Central memory CD8-positive, alpha-beta T cell (primary cell): ENCODE measurements at places on chromosomes 12 and 14.

- no peak for DNase-seq
These were observed 274.9 kb upstream of the LMO3 start for GRCh38 chr12:16880864-16881285.

DNA sequence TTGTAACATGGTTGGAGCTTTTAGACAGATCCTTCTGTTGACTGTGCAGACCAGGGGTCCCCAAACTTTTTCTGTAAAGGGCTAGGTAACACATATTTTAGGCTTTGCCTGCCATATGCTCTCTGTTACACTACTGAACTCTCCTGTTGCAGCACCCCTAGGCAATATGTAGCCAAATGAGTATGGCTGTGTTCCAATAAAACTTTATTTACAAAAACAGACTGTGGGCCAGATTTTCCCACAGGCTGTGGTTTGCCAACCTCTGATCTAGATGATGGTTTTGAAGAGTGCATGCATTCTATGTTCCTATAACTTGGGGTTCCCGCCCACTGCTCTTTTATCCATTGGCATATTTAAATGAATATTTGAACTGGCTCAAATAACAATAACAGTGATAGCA is 180.3 kb upstream of the VASH1 start:
- no peak for DNase-seq

GRCh38 chr14:70096866-70097265 is 91.9 kb downstream of the SLC8A3 start:
- no peak for DNase-seq

- DNase-seq = no peak
These were observed 796.5 kb downstream of the GALC start for GRCh38 chr14:87196436-87196835.

DNA sequence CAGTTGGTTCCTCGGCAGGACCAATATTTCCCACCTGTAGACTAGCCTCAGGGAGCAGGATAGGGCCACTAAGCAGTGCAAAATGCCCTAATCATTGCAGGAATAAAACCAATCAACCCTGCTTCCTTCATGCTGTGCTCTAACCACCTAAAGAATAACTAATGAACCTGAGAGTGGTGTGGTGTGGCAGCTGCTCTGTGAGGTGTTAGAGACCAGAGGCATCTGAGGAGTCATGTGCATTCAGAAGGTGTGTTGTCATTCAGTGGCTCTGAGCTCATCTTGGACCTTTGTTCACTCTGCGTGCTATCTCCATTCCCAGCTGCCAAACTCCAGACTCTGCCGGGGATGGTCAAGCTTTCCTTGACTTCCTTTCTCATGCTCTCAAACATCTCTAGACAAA is 136.7 kb upstream of the EGLN3 start:
- DNase-seq = no peak

- DNase-seq = no peak
These were observed 1973.0 kb upstream of the FLRT2 start for GRCh38 chr14:83556746-83557453.

GRCh38 chr14:104933746-104934733 is 9.4 kb downstream of the PLD4 start:
- DNase-seq = no peak

DNA sequence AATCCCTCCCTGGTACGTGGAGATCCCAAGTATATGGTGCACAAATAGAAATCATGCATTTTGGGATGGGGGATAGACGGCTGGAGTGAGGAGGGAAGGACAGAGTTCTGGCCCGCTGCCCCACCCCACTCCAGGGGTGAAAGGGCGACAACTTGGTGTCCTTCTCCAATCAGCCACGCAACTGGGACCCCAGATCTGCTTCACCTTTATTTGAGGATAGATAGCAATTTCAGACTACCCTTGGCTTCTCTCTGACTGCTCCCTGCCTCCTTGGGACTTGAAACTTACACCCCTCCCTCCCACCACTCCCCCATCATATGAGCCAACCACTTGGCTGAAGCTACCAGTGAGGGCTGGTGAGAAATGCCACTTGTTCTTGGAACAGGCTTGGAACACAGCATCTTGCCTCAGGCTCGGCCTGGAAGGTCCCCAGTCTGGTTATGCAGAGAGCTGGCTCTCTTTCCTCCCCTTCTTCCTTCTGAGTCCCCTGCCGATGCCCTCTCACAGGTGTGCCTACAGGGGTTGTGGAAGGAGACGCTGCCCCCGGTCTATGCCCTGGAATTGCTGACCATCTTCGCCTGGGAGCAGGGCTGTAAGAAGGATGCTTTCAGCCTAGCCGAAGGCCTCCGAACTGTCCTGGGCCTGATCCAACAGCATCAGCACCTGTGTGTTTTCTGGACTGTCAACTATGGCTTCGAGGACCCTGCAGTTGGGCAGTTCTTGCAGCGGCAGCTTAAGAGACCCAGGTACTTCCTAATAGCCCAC is 8.1 kb downstream of the OAS3 start:
- DNase-seq = no peak

DNA sequence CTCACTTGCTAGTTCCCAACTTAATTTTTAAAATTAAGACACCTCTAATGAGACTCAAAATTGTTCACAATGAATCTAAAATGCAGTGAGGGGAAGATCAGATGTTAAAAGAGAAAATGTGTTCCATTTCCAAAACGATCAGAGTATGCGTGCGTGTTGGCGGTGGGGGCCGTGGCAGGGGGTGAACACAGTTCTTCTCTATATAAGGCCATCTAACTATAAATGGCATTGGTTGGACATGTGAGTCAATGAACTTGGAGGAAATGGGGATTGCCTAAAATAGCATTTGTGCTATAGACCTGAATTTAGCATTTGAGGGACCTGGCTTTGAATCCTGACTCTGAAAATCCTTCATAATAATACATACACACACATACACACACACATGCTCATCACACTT is 149.4 kb downstream of the FOXN3 start:
- DNase-seq = no peak

DNA sequence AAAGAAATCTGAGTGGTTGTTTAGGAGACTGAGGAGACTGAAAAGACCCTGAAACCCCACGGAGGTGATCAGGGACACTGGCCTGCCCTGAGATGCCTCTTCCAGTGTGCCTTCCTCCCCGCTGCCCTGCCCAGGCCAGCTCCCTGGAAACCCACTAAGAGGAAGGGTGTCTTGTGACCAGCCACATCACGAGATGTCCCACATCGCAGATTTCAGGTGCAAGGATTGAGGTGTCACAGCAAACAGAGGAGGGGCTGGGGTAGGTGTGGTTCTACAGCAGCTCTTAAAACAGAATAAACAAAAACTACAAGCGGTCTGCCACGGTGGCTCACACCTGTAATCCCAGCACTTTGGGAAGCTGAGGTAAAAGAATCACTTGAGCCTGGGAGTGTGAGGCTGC is 184.3 kb upstream of the C14orf180 start:
- peak; percentile 12 for DNase-seq

DNA sequence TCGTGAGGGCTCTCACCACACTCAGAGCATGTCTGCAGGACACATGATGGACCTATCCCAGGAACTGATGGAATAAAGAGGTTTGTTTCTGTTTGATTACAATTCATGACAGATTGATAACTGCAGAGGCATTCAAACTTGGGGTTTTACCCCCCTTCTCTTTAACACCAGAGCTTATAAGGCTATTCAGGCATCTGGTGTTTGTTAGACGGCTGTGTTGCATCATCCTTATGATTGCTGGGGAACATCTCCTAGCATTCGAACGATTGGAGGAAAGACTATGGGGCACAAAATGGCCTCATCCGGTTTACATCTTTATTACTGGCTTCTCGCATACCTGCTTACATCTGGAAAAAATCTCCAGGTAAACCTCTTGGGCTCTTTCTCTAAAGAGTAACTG is 191.8 kb downstream of the MSRB3 start:
- DNase-seq = no peak

GRCh38 chr12:103524238-103524875 is 28.6 kb upstream of the C12orf42 start:
- DNase-seq = no peak

- no peak for DNase-seq
These were observed 340.0 kb upstream of the STXBP6 start for GRCh38 chr14:25389948-25390347.

GRCh38 chr12:109740694-109741245 is 27.1 kb downstream of the FAM222A start:
- no peak for DNase-seq

GRCh38 chr12:95116773-95117172 is 43.4 kb upstream of the NR2C1 start:
- DNase-seq = no peak

GRCh38 chr12:6120796-6121473 is 3.5 kb downstream of the VWF start:
- DNase-seq = no peak

DNA sequence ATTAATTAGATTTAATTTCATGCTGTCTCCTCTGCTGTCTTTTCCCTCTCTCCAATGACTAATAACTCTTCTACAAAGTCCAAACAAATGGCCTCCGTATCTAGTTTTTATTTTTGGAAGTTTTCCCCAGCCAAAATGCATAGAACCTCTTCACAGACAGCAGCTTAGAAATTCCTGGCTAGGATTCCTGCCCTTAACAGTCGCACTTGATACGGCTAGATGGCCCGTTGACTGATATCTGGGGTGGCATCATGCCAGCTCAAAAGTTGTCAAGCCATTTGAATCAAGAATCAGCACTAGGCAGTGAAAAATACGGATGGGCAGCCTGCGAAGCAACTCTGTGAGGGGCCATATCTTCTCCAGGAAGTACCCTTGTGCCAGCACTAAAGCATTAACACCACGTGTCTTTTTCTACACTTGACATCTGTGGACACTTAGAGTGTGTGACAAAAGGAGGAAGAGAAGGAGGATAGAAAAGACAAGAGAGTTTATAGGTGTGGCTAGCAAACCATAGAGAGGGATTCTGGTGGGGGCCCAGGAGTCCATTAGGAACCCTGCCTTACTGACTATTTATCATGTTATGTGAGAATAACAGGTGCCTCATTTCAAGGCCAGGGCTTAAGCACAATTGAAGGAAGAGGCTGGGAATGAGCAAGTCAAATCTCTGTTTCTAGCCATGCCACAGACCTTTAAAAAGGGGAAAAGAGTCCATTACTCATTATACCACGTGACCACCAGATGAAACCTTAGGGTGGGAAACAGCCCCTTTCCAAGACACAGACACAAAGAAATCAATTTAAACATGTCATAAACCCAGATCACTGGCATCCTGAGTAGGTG is 39.2 kb upstream of the KRR1 start:
- no peak for DNase-seq

DNA sequence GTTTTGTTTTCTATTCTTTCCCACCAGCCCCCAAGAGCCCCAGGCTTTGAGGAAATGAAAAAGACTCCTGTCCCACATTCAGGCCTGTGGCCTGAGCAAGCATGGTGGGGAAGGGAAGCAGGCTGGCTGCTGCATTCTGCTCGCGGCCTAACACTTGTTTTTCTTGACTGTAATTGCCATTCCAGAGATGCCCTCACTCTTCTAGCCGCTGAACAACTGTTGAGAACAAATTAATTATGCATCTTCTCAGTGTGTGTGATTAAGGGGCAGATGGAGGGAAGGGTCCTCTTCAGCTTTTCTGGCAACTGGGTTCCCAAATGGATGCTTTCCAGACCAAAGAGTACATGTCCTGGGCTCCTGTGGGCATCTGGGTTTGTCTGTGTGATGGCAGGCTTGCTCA is 43.3 kb downstream of the ADCK1 start:
- DNase-seq = no peak
